ENCODE measurements at places on chromosomes 4 and X. TPM values are rescaled to one million over a fixed set of nuclear protein-coding genes. Genes with fewer than 3 reads are reported as not detected.

Gene ART3
- total RNA-seq: not detected

Gene ETDA
- not detected for total RNA-seq

Gene GRIA3
- not detected for total RNA-seq

Gene WFS1
- total RNA-seq: 14.6 TPM

Gene XG
- total RNA-seq: not detected

Gene L1CAM
- 21.2 TPM for total RNA-seq

Gene FANCB
- total RNA-seq: 3.2 TPM

Gene TAF7L
- total RNA-seq: 0.15 TPM

Gene GBA3
- total RNA-seq: not detected

Gene SLITRK4
- 0.02 TPM for total RNA-seq

Gene KCNIP4
- total RNA-seq: not detected

Gene RHOXF2B
- not detected for total RNA-seq

Gene F11
- total RNA-seq: not detected

Gene FAM200B
- total RNA-seq: 33.8 TPM

Gene IRS4
- total RNA-seq: not detected

Gene NSG1
- total RNA-seq: 0.86 TPM

Gene CD40LG
- not detected for total RNA-seq

Gene TRPC3
- 0.04 TPM for total RNA-seq

Gene AMTN
- total RNA-seq: not detected

Gene MAGEA3
- 3.4 TPM for total RNA-seq

Gene PGRMC2
- total RNA-seq: 93.5 TPM

Gene PDGFC
- 3.4 TPM for total RNA-seq

Gene HPGDS
- not detected for total RNA-seq

Gene TRIML1
- not detected for total RNA-seq

Measured in A549 treated with DMSO at 1 μM for 4 hours (cell line).